ENCODE measurements at places on chromosomes 1 and 21.

GRCh38 chr1:70072231-70072751, 133.1 kb downstream of the LRRC40 start:
- no peak for DNase-seq

GRCh38 chr1:22223176-22223575, 80.3 kb upstream of the WNT4 start:
- no peak for DNase-seq

GRCh38 chr1:43052786-43053439, 94.2 kb upstream of the SLC2A1 start:
- DNase-seq = no peak

DNA sequence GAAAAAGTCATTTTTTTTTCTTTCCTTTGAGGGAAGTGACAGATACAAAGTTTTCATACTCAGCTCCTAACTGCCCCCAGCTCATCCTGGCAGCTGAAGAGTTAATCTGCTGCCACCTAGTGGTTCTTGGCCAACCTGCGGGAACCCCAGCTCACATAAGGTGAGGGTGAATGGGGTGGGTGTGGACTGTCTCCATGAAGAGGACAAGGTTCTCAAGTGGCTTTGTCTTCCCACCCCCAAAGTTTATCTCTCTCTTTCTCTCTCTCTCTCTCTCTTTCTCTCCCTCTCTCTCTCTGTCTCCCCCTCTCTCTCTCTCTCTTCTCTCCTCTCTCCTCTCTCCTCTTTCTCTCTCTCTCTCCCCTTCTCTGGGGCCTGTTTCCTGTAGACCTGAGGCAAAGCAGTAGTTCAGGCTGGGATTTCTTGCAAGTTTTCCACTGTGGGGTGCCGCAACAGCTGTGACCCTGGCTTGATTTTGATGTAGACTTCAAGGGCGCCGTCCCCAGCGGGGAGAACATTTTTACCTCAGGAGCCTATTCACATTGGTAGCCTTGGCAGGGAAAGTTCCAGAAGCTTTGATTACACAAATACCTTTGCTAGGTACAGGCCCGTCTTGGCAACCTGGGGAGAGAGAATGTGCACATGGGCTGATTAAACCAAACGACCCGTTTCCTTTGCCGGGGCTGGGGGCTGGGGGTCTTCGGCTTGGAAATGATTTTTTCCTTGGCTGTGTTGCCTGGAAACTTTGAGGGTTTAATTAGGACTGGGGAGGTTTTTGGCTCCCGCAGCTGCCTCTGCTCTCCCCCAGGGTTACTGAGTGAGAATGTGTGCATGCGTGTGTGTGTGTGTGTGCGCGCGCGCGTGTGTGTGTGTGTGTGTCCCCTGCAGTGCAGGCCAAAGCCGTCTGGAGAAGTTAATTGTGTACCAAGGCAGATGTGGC, 135.9 kb downstream of the TM2D1 start:
- DNase-seq = peak; percentile 36

- no peak for DNase-seq
Observed at GRCh38 chr1:3944578-3945125, 44.6 kb upstream of the C1orf174 start.

DNA sequence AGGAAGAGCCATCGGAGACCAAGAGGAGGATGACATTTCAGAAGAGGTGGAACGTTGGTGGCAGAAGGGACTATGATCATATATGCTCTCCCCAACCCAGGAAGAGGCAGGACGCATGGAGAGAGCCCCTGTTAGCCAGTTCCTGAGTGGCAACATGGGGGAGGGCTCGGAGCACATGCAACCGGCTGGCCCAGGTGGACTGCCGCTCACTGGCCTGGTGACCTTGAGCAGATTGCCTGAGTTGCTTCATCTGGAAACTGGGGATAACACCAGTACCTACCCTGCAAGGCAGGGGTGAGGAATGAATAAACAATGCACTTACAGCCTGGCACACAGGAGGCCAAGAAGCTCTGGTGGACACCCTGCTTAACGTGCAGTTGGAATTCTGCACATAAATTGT, 29.0 kb downstream of the SYT6 start:
- DNase-seq = no peak

GRCh38 chr1:166721145-166721544, 118.1 kb upstream of the POGK start:
- no peak for DNase-seq

DNA sequence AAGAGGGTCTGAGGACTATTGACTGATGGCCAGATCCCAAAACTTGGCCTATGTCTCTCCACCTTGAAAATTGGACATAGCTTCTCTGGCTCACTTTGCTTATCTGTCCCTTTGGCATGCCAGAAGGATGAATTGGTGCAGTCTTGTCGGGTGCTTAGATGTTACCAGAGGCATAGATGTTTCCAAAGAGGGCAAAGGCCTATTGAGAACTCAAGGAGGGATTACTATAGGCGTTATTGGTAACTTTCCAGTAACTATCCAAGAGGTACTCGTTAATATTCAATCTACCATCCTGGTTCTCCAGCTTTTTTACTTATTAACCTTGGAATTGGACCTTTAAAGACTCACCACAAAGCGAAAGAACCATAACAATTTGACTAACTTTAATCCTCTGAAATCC, 368.3 kb upstream of the ESRRG start:
- no peak for DNase-seq

DNA sequence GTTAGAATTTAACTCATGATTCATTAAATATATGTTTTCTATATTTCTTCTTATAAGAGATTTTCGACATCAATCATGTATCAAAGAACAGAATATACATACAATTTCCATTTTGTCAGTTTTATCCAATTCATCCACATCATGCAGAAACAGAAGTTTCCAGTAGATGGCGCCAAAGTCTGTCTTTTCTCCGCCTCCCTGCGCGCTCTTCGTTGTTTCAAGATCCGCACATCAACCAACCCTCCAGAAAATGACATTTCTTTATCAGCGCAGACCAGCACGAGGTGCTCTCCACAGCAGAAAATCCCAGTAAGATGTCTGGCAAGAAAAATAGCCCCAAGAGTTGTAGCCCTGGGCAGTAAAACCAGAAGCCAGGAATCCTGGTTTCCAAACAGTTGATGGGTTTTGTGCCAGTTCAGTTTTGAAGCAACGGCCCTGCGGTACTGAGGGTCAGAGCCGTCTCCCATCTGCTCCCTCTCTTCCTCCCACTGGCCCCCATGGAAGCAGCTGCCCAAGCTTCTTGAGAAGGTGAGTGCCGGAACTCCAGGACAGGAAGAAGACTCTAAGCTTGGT, 38.6 kb upstream of the GPR137B start:
- peak; percentile 26 for DNase-seq

- DNase-seq = no peak
Observed at GRCh38 chr1:16906873-16907272, 11.1 kb downstream of the RNU1-2 start.

DNA sequence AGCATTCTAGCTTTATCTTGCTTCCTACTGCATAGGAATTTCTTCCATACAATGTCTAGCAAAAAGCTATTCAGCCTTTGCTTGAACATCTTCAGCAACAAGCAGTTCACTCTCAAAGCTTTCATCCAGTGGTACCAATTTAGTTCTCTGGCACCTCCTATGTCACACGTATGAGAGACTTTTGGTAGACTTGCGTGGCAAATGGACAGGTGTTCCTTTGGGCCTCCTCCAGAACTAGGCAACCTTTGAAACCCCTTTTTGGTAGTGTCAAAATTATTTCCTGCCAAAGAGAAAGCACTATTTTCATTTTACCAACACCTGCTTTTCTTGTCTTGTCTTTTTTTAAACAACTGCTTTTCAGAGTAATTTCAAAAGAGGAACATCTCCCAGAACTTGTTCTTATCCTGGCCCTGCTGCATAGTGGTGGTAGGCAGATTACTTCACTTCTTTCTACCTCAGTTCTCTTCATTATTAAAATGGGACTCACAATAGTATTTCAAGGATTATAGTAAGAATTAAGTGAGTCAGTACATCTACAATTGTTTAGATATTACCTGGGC, 122.4 kb downstream of the MAST2 start:
- no peak for DNase-seq

DNA sequence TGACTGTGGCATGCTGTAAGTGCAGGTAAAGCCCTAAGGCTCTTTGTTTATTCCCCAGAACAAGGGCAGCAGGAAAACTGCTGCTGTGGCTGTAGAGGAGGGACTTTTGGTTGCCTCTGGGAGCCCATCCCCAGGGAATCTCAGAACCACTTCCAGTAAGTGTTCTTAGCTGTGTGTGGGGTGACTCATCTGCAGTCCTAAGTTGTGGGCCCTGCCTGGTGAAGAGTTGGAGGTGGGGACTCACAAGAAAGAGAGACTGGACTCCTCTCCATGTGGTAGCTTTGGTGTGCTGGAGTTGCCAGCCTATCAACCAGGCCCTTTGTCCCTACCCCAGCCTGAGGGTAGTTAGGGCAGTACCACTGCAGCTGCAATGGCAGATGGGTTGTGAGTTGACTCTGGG, 24.0 kb upstream of the DENND1B start:
- DNase-seq = no peak

- DNase-seq = no peak
Observed at GRCh38 chr1:13786541-13786940, 86.6 kb downstream of the PRDM2 start.

DNA sequence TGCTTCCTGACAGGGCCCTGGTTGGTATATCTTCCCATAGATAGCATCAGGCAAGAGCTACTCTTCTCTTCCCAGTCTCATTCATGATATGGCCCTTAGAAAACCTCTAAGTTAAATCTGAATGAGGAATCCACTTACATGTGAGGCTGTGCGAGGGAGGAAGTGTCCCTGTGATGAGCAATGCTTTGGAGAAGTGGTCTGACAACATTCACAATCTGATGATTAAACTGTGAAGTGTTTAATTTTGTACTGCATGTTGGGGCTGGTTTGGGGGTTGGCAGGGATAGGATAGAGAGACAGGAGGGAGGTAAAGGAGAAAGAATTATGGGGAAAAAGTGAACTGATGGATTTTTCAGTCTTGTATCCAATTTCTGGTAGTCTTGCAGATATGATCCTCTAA, 421.2 kb upstream of the DAB1 start:
- DNase-seq = no peak

DNA sequence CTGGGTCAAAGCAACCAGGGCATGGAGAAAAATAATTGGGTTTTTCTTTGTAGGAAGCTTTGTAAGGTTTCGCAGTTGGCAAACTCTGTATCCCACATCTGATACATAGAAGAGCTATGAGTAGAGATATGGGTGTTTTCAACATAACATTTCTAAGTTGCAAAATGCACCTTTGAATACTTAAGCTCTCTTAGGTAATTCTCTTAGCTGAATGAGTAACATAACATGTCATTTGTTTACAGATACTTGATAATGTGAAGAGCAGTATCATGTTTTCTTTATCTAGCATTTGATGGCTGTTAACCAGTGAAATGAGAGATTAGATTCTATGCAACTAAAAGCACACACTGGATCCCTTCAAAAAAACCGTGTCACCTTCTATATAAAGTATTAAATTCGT, 21.6 kb downstream of the RAVER2 start:
- no peak for DNase-seq

DNA sequence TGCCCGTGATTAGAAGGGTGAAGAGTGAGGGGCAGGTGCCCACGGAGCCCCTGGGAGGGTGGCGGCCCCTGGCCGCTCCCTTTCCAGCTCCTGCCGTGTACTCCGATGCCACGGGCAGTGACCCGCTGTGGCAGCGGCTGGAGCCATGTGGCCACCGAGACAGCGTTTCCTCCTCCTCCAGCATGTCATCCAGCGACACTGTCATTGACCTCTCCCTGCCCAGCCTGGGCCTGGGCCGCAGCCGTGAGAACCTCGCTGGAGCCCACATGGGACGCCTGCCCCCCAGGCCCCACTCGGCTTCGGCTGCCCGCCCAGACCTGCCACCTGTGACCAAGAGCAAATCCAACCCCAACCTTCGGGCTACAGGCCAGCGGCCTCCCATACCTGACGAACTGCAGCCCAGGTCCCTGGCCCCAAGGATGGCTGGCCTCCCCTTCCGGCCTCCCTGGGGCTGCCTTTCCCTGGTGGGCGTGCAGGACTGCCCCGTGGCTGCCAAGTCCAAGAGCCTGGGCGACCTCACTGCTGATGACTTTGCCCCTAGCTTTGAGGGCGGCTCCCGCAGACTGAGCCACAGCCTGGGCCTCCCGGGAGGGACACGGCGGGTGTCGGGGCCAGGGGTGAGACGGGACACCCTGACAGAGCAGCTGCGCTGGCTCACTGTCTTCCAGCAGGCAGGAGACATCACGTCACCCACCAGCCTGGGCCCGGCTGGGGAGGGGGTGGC, 22.0 kb downstream of the PANK4 start:
- DNase-seq = no peak

DNA sequence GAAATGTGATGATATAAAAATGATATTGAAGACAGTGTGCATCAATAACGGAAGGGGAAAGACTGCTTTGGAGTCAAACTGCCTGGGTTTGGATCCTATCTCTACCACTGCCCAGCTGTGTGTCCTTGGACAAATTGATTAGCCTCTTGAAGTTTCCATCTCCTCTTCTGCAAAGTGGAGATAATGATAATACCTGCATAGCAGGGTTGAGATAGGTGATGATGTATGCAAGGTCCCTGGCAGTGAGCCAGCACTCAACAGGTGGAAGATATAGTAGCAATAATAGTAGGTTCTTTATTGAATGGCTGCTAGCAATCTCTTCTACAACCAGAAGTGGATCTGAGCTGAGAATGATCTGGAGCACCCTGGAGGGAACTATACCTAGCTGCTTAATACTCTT, 166.7 kb downstream of the MIS18A start:
- DNase-seq = no peak

GRCh38 chr1:42282024-42282579, 52.9 kb downstream of the FOXJ3 start:
- no peak for DNase-seq

DNA sequence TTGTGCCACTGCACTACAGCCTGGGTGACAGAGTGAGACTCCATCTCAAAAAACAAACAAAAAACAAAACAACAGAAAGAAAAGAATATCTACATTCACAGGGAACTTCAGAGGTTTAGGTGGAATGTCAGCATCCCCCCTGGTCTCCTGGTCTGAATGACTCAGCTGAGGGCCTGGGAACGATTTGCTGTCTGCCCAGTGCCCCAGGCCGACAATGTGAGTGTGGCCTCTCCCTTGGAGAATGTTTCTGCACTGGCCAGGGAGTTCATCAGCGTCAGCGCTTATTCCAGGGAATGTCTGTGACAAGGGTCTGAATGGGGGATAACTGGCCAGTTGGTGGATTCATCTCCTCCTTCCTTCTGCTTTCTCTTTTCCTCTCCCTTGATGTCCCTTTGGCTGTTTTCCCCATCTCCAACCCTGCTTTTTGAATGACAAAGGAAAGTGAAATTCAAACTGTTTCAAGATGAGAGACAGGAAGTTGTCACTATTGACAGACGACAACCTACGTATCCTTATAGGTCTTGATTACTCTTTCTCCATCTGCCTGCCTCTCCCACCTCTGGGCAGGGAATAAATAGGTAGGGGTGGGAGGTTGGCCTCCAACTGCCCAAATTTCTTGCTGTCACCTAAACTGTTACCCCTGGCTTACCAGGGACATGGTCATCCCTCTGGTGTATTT, 213.1 kb downstream of the HHAT start:
- DNase-seq = no peak

DNA sequence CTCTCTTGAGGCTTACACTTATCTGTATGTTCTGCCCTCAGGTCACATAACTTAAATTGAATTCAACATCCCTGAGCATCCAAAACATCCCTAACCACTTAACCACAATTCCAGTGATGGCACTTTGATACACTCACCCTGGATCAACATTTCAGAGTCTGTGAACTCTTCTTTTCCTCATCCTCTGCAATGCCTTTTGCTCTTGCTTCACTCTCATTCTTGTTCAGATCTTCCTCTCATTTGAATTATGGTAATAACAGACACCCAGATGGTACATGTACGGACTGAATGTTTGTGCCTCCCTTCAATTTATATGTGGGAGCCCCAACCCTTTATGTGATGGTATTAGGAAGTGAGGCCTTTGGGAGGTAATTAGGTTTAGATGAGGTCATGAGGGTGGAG, 33.4 kb downstream of the PTGER3 start:
- DNase-seq = no peak

GRCh38 chr1:92934395-92935378, 26.6 kb downstream of the DIPK1A start:
- no peak for DNase-seq
